ENCODE measurements at places on chromosomes 2 and 18. TPM values are rescaled to one million over a fixed set of nuclear protein-coding genes. Genes with fewer than 3 reads are reported as not detected.

GULP1 gene
- 24.2 TPM for total RNA-seq

GRCh38 chr2:108632332-108633160 lies 86.7 kb upstream of the RANBP2 start:
- no peaks in the 10 kb centered on the region for H3K27me3 ChIP-seq
- no peak for DNase-seq
- H3K27ac ChIP-seq = peak overlapping the region; percentile 12
- no peak overlapping the region for H3K4me3 ChIP-seq
- no peaks in the 10 kb centered on the region for H3K36me3 ChIP-seq

DNA sequence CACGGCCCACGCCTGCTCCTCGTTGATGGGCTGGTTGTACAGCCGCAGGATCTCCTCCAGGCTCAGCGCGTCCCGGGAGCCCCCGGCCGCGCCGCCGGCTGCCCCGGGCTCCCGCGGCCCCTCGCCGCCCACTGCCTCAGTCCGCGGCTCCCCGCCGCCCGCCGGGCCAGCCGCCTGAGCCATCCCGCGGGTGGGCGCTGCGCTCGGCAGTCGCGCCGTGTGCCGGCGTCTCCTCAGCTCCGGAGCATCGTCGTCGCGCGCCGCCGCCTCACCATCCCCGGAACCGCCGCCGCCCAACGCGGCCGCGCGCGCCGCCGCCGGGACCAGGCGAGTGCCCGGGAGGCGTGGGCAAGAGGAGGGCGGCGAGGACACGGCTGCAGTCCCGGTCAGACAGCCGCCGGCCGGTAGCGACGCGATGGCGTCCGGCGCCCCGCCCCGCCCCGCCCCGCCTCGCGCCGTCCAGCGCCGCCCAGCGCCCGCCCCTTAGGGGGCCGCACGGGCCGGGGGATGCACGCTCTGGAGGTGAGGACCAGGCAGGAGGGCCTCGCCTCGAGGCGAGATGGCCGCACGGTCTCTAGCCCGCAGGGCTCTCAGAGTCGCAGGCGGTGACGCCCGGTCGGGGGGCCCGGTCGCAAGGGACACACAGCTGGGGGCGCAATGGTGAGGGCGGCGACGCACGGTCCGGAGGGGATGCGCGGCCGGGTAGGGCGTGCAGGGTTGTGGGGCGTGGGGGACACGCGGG lies at the start of gene SPIRE1:
Gene SPIRE1 (minus strand): TSS at position 424 of the 742 bp plus-strand sequence. CDS start 241 bp downstream, at position 183.
- H3K4me1 ChIP-seq = peaks cover 21% of the 10 kb centered on the region
- H3K4me3 ChIP-seq = peak within 1 kb of the TSS; percentile 81
- no peaks in the 10 kb centered on the region for H3K27me3 ChIP-seq
- peak; percentile 95 for DNase-seq
- peak within 1 kb of the TSS; percentile 97 for H3K27ac ChIP-seq

DNA sequence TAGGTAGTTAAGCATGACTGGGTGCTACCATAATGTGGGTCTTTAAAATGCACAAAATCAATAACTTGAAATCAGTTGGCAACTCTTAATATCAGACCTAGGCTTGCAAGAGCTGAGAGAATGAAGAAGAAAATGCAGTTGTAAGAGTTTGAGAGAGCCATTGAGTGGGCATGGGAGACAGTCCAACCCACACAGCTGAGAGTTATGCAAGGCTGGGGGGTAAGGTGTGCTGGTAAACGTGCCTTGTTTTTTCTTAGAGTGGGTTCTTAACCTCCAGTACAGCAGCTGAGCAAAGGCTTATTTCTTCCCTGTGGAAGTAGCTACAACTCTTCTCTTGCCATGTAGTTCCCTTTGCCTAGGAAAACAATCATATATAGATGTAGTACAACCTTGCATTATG lies 20.2 kb upstream of the CCDC178 start:
- H3K27ac ChIP-seq = no peak overlapping the region
- H3K4me3 ChIP-seq = no peak overlapping the region
- H3K27me3 ChIP-seq = no peaks in the 10 kb centered on the region
- DNase-seq = no peak
- no peaks in the 10 kb centered on the region for H3K36me3 ChIP-seq
- H3K4me1 ChIP-seq = no peaks in the 10 kb centered on the region

CHRNG gene
- not detected for total RNA-seq

DNA sequence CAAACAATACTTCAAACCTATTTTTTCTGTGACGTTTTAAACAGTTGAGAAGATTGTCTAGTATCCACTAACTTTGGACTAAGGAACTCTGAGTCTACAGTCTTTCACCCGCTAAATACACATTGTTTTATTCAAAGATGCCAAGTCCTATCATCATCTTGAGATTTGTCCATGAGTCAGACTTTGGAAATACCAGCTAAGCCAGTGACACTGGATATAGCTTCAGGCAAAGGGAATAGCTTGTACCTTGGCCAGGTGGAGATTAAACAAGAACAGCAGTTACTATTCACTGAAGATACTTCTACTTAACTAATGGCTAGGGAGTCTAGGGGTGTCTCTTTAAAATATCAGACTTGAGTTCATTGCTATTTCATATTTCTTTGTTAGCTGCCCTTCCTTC lies 137.5 kb downstream of the COMMD1 start:
- H3K4me1 ChIP-seq = peaks cover 5% of the 10 kb centered on the region
- no peaks in the 10 kb centered on the region for H3K27me3 ChIP-seq
- DNase-seq = no peak
- no peak overlapping the region for H3K4me3 ChIP-seq

DNA sequence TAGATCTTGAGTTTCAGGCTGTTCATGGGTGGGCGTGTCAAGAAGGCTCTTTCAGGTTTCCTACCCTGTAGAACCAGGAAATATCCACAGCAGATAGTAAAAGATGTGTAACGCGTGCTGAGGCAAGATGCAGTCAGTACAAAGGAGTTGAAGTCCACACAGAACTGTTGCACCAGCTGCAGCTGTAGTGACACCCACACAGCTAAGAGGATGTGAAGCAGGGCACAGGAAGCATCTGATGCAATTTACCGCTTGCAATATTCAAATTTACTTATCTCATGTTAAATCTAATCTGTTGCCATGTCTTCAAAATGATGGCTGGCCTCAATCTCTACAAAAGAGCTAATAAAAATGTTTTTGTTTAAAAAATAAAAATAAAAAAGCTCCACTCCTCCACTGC lies 132.8 kb downstream of the ARHGAP15 start:
- peaks cover 4% of the 10 kb centered on the region for H3K4me1 ChIP-seq
- no peaks in the 10 kb centered on the region for H3K27me3 ChIP-seq
- H3K4me3 ChIP-seq = no peak overlapping the region
- no peaks in the 10 kb centered on the region for H3K36me3 ChIP-seq
- H3K27ac ChIP-seq = peak overlapping the region; percentile 63

DNA sequence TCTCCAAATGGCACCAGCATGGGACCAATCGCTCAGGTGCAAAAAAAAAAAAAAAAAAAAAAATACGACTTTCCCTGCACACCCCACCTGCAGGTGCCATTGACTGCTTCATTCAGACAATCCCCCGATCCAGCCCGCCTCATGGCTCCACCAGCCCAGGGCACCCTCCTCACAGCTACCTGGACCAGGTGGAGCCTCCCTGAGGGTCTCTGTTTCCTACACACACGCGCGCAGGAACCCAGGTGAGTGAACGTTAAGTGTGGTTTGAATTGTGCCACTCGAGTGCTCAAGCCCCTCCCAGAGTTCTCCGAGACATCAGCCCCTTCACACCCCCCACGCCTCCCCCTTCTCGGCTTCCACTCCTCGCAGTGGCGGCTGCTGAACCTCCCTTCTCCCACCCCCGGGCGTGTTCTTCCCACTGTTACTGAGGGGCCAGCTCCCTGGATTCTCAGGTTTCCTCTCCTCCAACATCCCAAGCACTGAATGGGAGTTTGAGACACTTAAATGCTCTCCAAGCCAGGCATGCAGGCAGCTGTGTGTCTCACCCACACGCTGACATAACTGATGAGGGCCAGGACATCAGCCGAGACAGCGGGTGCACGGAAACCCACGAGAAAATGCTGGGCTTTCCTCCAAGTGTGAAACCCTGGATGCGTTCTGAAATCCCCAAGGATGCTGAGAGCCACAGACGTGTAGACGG lies 88.8 kb upstream of the SNTG2 start:
- no peaks in the 10 kb centered on the region for H3K27me3 ChIP-seq
- no peak for DNase-seq
- no peaks in the 10 kb centered on the region for H3K36me3 ChIP-seq
- no peaks in the 10 kb centered on the region for H3K4me1 ChIP-seq
- H3K4me3 ChIP-seq = no peak overlapping the region

PLGLB2 gene
- total RNA-seq = 0.76 TPM

SKOR2 gene
- total RNA-seq = not detected

- DNase-seq = no peak
- H3K27ac ChIP-seq = no peak overlapping the region
- H3K36me3 ChIP-seq = no peaks in the 10 kb centered on the region
- peaks cover 6% of the 10 kb centered on the region for H3K4me1 ChIP-seq
- H3K4me3 ChIP-seq = no peak overlapping the region
Measured at GRCh38 chr2:96783388-96783787, 22.7 kb downstream of the CNNM4 start.

SLC40A1 gene
- total RNA-seq = 103 TPM

GRCh38 chr2:228015741-228016140 lies 144.3 kb downstream of the DAW1 start:
- H3K27me3 ChIP-seq = no peaks in the 10 kb centered on the region
- H3K27ac ChIP-seq = no peak overlapping the region
- DNase-seq = no peak
- no peak overlapping the region for H3K4me3 ChIP-seq
- H3K4me1 ChIP-seq = no peaks in the 10 kb centered on the region
- H3K36me3 ChIP-seq = no peaks in the 10 kb centered on the region

DNA sequence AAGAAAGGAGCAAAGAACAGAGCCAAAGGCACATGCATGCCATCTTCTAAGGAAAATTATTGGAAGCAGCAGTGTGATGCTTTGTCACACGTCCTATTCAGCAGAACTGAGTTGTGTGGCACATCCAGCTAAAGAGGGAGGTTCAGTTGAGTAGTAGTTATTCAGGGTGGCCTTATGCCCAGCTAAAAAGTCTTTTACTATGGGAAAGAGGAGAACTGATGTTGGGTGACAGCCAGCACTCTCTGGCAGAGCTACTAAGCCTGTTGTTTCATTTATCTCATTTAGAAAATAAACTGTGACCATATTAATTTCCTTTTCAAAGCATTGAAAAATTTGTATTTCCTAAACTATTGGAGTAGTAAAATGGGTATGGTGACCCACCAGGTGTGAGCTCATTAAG lies 18.5 kb downstream of the ITGA6 start:
- H3K4me3 ChIP-seq = no peak overlapping the region
- H3K27me3 ChIP-seq = no peaks in the 10 kb centered on the region
- H3K36me3 ChIP-seq = no peaks in the 10 kb centered on the region
- H3K4me1 ChIP-seq = peaks cover 18% of the 10 kb centered on the region
- H3K27ac ChIP-seq = no peak overlapping the region
- no peak for DNase-seq

C2orf80 gene
- not detected for total RNA-seq

DNA sequence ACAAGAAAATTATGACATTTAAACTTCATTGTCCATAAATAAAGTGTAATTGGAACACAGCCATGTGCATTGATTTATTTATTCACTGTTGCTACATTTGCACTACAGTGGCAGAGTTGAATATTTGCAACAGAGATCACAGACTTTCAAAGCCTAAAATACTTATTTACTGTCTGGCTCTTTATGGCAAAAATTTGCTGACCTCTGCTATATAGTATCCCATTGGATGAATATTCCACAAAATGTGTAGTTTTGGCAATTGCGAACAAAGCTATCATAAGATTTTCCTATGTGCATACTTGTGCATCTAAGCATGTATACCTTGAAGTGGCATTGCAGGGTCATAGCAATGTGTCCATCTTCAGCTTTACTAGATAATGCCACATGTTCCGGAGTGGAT lies 32.1 kb downstream of the CCDC85A start:
- H3K27me3 ChIP-seq = no peaks in the 10 kb centered on the region
- no peak overlapping the region for H3K27ac ChIP-seq
- no peak overlapping the region for H3K4me3 ChIP-seq
- no peaks in the 10 kb centered on the region for H3K4me1 ChIP-seq

DNA sequence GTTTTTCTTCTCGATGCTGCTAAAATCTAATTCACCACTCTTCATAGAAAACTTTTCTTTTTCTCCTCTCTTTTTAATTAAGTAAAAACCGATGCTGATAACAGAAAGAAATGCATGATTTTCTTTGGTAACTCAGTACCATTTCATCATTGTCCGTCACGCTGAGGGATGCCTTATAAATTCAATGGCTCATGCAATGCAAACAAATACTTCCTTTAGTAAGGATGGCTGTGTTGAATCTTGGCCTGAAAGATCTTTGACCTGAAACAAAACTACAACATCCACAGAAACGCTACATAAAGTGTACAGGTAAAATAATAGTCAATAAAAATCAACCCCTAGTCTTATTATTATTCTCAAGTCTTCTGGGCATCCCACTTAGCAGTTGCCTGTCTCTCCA lies 261.4 kb downstream of the SLC8A1 start:
- no peaks in the 10 kb centered on the region for H3K4me1 ChIP-seq
- H3K36me3 ChIP-seq = no peaks in the 10 kb centered on the region
- no peak for DNase-seq
- H3K27me3 ChIP-seq = no peaks in the 10 kb centered on the region
- no peak overlapping the region for H3K4me3 ChIP-seq
- no peak overlapping the region for H3K27ac ChIP-seq

DNA sequence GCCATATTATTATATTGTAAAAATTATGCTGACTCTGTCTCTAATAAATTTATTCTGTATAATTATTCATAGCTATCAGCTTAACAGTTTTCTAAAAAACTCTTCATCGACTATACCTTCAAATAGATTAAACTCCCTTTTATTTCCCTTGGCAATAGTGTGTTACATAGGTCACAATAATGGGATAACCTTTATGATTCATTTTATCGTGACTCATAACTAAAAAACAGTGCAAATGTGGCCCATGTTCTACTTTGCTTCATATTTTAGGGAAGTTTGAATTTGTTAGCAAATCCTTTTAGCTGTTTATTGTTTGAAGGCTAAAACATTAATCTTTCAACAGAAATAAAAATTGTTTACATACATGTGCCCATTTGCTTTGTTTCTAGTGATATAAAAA lies 783.2 kb upstream of the CDH2 start:
- no peak overlapping the region for H3K4me3 ChIP-seq
- no peaks in the 10 kb centered on the region for H3K36me3 ChIP-seq
- DNase-seq = no peak
- no peak overlapping the region for H3K27ac ChIP-seq

GRCh38 chr2:85522090-85522647 lies 16.8 kb upstream of the MAT2A start:
- DNase-seq = no peak
- H3K4me3 ChIP-seq = no peak overlapping the region
- H3K27me3 ChIP-seq = no peaks in the 10 kb centered on the region
- no peak overlapping the region for H3K27ac ChIP-seq

GAREM1 gene
- 18.4 TPM for total RNA-seq

GRCh38 chr2:128341621-128342020 lies 23.0 kb upstream of the HS6ST1 start:
- H3K27me3 ChIP-seq = no peaks in the 10 kb centered on the region
- no peak overlapping the region for H3K4me3 ChIP-seq
- H3K4me1 ChIP-seq = no peaks in the 10 kb centered on the region
- H3K27ac ChIP-seq = no peak overlapping the region
- DNase-seq = no peak
- H3K36me3 ChIP-seq = no peaks in the 10 kb centered on the region

HOXD11 gene
- not detected for total RNA-seq

- no peak overlapping the region for H3K4me3 ChIP-seq
- no peaks in the 10 kb centered on the region for H3K27me3 ChIP-seq
- no peak overlapping the region for H3K27ac ChIP-seq
- no peaks in the 10 kb centered on the region for H3K4me1 ChIP-seq
- no peaks in the 10 kb centered on the region for H3K36me3 ChIP-seq
Measured at GRCh38 chr2:30030361-30030760, 109.0 kb upstream of the ALK start.

Measured in upper lobe of left lung (tissue), 6 donors.